ENCODE measurements at places on chromosomes 6 and 20.
A peak's percentile ranks its signal among the peaks of the same experiment; 100 is the strongest.

- no peak for DNase-seq
These were observed 186.2 kb upstream of the TNFAIP3 start for GRCh38 chr6:137680705-137681346.

DNA sequence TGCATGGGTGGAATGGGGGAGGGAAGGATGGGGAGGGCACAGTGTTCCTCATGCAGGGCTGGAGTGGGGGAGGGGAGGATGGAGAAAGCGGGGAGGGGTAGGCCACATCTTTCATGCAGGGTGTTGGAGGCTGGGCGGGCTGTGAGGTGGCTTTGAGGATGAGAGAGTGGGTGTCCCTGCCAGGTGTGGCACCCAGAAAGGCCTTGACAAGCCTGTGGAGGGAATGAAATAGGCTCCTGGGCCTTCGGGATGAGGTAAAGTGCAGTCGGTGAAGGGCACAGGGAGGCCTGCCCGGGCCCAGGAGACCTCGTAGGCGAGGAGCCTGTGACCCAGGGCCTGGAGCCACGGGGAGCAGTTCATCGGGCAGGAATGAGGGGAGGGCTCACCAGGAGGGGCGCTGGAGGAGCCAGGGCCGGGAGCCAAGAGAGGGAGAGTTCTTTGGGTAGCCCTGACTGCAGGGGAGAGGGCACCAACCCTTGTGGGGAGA is 7.6 kb downstream of the CEBPB start:
- DNase-seq: peak; percentile 34

- no peak for DNase-seq
These were observed 34.8 kb upstream of the FILIP1 start for GRCh38 chr6:75528423-75528822.

DNA sequence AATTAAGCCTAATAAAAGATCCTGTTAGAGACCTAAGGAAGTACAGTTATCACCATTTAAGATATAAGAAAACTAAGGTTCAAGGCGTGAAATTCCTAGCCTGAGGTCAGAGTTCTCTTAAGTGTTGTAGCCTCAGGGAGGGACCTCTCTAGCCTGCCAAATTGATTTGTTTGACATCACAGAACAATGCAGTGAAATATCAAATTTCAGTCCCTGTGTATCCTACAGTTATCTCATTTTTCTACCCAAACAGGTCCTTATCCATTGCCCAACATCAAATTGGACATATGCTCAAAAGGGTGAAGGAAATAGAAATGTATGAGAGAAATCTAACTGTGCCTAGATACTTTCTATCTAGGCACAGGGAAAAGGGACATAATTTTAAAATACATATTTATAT is 63.0 kb downstream of the NCOA7 start:
- DNase-seq: no peak

Data from D341Med (cell line).